ENCODE measurements at places on chromosomes 1 and 21.

- DNase-seq = peak; percentile 99
These were observed at the start of gene PRMT2 for GRCh38 chr21:46635324-46636180. TSS of gene PRMT2 (plus strand) at chr21:46635674. CDS start at chr21:46636952, 1,278 bp downstream.

DNA sequence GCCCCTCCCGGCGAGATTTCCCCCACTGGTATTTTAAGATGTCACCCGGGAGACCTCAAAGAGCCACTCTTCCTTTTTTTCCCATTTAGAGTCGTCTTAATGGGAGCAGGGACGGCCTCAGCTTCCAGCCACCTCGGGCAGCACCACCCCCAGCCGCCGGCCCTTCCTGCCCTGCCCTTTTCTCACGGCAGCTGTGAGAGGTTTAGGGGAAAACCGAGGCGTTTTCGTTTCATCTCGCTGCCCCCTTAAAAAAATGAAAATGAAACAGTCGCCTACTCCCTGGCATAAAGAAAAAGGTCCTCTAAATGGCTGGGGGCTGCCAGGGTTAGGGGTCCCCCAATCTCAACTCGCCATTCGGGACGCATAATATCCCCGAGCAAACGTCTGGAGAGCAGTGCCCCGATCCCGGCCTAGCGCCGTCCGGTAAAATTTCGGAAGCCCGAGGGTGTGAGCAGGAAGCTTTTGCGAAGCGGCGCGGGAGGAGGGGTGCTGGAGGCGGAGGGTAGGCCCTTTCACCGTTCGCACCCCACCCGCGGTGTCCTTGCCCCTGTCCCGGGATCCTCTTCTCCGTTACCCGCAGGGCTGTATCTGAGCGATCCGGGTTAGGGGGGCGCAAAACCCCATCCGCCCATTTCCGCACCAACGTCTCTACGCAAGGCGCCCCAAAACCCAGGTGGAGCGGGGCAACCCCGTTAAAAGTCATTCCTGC is 1.2 kb downstream of the RUNX3 start:
- DNase-seq = peak; percentile 61

GRCh38 chr1:158255656-158256055 is 1.4 kb downstream of the CD1A start:
- peak; percentile 30 for DNase-seq

GRCh38 chr1:70840260-70840953 is 207.2 kb downstream of the PTGER3 start:
- no peak for DNase-seq

DNA sequence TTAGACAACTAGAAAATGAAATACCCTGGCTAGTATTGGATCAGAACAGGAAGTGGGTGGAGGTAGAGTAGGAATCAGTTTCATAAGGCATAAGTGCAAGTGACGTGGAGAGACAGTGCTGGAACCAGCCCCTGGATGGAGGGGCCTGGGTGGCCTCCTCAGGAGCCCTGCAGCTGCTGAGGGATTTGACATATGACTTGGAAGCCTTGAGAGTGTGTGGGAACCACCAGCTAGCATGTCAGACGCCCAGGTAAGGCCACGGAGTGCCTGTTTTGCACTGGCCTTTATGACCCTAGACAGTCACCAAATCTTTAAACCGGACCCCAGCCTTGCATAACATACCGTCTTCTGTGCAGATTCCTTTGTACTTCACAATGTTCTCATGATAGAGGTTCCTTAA is 94.4 kb downstream of the RAVER2 start:
- DNase-seq = no peak

DNA sequence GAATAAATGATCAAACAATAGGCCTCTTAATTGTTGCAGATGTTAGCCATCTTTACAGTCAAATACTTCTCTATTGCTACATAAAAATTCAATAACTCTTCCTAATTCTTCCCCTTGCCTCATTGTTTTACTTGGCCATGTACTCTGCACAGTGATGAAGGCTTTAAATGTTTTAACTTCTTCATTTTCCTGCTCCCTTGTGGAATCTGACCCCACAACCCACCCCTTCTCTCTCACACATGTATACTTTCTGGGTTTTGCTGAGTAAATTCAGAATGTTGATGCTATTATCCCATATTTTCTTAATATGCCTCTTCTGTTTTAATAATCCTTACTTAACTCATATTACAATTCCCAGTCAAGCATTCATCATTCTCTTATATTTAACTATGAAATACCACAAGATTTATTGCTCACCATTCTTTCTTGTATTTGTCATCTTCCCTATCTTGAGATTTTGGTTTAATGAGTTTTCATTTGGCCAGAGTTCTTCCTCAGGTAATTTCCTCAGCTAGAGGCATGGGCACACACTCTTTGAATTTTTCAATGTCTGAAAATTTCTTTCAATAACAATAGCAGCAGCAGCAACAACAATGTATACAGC is 327.8 kb upstream of the USP24 start:
- DNase-seq = no peak
